ENCODE measurements at places on chromosomes 5 and 9.
A peak's percentile ranks its signal among the peaks of the same experiment; 100 is the strongest.

GRCh38 chr5:129459777-129460671, at the start of gene ADAMTS19:
Gene ADAMTS19, plus strand, starts transcription at chr5:129460298. Its CDS starts 94 bp downstream, at chr5:129460392.
- no peak for DNase-seq

- no peak for DNase-seq
These were observed 5.9 kb upstream of the ERAP2 start for GRCh38 chr5:96870094-96871026.

DNA sequence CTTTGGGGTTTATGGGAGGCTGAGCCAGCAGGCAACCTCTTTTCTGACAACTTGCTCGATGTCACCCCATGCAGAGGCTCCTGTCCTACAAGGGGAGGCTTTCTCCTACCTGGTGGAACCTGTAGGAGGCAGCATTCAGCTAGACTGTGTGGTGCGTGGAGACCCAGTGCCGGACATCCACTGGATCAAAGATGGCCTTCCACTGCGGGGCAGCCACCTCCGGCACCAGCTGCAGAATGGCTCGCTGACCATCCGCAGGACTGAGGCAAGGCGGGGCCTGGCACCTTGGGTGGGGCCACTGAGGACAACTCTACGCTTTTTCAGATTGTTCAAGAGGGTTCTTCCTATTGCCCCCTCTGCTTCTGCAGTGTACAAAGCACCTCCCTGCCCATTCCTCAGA, 36.1 kb upstream of the ASS1 start:
- no peak for DNase-seq

DNA sequence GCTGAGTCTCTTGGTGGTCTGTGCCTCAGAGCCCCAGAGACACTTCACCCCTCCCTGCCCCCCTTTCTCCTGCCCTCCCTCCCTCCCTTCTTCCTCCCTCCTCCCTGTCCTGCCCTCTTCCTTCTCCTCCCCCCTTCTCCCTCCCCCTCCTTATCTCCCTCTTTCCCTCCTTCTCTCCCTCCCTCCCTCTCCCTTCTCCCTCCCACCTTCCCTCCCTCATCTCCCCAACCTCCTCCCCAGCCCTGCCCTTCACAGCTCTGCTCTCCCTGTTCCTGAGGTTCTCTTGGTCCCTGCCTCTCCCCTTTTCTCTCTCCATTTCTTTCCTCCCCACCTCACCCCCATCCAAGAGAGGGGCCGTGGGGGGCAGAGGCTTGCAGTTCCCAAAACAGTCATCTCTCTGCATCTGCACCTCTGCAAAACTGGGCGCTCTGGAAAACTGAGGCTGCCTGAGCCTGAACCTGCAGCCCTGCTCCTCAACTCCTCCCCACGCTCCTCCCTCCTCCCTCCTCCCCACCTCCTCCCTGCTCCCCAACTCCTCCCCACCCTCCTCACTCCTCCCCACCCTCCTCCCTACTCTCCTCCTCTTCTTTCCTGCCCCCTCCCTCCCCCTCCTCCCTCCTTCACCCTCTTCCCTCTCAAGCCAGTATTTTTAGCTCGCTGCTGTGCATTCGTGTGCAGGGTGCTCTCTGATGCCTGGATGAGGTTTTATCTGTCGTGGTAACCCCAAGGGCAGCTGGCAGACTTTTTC, 219.1 kb downstream of the C9orf50 start:
- no peak for DNase-seq

DNA sequence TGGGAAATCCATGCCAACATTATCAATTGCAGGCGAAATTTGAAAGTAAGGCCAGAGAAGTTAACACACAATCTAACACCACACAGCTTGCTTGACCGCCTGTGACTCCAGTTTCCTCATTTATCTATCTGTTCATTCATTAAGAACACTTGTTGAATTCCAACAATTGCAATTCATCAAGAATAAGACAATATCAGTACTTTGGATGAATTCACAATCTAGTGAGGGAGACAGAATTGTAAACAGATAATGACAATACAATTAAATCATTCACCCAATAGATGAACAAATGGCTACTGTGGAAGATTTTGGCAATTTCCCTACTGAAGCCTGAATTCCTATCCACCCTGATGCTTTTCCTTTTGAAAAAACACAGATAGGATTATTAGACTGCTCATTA, 181.6 kb downstream of the TRIM36 start:
- DNase-seq, result no peak

- peak; percentile 94 for DNase-seq
These were observed 218.6 kb downstream of the PIK3R1 start for GRCh38 chr5:68433923-68434879.

- DNase-seq, result no peak
These were observed 28.1 kb downstream of the IL7R start for GRCh38 chr5:35884773-35885172.

- DNase-seq, result no peak
These were observed 334.5 kb upstream of the ITGA1 start for GRCh38 chr5:52453176-52453575.

- DNase-seq, result no peak
These were observed 8.3 kb upstream of the ZBTB34 start for GRCh38 chr9:126852086-126852688.

DNA sequence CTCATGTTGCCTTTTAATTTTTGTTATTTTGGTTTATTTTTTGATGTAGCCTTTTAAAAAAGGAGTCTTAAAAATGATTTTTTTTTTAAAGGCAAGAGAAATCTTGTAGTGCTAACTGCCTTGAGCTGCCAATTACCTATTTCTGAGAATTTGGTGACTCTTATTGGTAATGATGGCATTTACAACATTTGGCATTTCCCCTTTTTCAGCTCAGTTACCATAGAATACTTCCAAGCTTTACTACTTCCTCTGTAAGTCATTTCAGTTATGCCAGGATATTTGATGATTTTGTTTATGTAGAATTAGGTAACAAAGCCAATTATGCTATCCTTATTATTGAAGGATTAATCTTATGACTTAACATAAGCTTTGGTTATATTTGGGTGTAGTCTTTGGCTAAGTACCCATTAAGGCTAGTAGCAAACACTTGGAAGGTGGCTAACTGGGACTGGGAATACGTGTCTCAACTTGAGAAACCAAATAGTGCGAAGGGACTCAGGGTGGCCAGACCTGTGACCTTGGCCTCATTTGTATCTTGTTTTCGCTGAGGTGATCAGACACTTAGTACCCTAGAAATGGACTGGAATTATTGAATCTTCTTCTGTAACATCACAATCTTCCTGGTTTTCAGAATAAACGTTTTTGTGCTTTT, 27.7 kb downstream of the CDC37L1 start:
- peak; percentile 62 for DNase-seq

- no peak for DNase-seq
These were observed 116.0 kb downstream of the PSD2 start for GRCh38 chr5:139911425-139912120.

DNA sequence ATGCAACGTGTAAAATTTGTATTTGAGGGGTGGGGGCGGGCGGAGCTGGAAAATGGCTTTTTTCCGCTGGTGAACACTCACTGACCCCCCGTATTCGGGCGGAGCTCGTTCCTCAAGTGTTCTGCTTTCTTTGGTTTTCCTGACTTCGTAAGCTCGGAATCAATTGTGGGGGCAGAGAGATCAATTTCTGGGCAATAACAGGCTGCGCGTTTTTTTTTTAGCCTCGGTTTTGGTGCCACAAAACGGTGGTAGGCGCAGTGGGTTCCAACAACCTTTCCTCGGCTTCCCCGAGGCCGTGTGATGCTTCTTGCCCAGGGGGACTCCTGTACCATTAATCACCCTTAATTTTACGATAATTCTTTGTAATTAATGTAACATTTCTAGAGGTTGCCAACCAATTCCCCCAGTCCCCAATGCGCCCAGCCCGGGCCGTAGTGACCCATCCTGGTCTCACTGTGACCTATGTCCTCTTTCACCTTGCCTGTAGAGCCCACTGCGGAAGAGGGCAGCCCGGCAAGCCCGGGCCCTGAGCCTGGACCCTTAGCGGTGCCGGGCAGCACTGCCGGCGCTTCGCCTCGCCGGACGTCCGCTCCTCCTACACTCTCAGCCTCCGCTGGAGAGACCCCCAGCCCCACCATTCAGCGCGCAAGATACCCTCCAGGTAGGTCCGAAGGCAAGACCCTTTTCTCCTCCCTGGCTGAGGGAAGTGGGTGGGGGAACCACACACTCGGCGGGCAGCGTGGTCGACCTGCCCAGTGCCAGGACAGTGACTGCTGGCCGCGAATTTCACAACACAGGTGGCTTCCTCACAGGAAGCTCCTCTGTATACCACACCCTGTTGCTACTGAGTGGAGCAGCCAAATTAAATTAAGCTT, 3.7 kb downstream of the NR4A3 start:
- DNase-seq, result no peak

DNA sequence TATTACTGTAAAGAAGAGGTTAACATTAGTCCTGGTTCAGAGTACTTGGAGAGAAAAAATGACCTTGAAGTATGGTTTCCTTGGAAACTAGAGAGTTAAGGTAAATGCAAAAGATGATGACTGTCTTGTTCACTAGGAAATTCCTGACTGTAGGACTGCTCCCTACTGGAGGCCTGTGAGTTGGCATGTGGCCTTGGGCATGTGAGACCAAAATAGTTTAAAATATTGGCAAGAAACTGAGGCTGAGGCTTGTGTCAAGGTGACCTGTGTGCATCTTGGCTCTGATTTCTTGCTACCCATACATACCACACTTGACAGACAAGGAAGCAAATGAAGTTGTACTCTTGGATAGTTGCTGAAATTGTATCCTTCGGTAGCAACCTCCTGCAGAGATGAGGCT, 96.5 kb downstream of the TARS1 start:
- no peak for DNase-seq

DNA sequence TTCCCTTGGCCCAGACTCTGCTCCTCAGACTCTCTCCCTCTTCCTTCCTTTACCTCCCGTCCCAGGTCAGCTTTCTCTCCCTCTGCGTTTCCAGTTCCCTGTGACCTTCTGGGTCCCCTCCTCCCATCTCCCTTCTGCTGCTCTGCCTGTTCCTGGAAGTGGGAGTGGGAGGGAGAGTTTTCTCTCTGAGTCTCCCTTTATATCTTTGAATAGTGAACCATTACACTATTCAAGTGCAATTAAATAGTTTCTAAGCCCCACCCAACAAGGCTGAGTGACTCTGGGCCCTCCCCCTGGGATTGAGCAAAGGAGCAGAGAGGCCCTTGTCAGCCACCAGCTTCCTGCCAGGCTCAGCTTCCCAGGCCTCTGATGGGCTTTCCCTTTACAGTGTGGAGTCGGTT, 34.8 kb downstream of the THBS4 start:
- DNase-seq, result no peak

- no peak for DNase-seq
These were observed 8.1 kb upstream of the PRR7 start for GRCh38 chr5:177438468-177438867.

GRCh38 chr5:9545136-9545991, 511 bp downstream of the SEMA5A start:
- DNase-seq, result no peak

DNA sequence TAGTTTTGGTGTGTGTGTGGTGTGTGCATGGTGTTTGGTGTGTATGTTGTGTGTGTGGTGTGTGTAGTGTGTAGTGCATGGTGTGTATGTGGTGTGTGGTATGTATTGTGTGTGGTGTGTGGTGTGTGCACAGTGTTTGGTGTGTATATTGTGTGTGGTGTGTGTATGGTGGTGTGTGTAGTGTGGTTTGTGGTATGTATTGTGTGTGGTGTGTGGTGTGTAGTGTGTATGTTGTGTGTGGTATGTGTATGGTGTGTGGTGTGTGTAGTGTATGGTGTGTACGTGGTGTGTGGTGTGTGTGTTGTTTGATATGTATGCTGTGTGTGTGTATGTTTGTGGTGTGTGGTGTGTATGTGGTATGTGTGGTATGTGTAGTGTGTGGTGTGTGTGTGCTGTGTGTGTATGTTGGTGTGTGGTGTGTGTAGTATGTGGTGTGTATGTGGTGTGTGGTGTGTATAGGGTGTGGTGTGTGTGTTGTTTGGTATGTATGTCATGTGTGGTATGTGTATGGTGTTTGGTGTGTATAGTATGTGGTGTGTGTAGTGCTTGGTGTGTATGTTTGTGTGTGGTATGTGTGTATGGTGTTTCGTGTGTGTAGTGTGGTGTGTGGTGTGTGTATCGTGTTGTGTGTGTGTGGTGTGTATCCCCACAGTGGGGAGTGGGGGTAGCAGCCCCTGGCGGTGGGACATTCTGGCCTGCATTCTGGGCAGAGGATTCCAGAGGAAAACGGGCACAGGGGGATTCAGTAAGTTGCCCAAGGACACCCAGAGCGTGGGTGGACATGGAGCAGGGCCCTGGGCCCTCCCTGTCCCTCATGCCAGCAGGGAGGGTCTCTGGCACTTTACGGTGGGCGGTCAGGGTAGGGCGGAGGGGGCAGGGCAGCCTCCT, 79.7 kb downstream of the HMCN2 start:
- DNase-seq, result no peak

GRCh38 chr9:7756088-7756487, 43.5 kb downstream of the DMAC1 start:
- DNase-seq, result no peak

DNA sequence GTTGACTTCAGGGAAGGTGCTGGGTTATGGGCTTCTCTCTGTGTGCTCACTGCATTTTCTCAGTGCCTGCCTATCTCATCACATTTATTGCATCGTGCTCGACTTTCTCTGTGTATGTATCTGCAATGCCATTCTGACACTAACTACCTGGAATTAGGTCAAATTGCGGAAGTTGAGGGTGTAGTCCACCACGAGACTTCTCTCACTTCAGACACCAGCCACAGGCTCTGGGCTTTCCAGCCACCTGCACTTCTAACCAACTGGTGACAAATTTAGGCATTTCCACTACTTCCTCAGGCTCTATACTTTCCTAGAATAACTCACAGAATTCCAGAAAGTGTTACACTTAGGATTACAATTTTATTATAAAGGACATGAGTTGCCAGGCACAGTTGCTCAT, 188.6 kb upstream of the ZNF608 start:
- DNase-seq, result no peak

GRCh38 chr9:100555471-100555870, 22.4 kb upstream of the CAVIN4 start:
- no peak for DNase-seq

GRCh38 chr5:172110921-172111851, 76.8 kb downstream of the STK10 start:
- DNase-seq, result peak; percentile 79

DNA sequence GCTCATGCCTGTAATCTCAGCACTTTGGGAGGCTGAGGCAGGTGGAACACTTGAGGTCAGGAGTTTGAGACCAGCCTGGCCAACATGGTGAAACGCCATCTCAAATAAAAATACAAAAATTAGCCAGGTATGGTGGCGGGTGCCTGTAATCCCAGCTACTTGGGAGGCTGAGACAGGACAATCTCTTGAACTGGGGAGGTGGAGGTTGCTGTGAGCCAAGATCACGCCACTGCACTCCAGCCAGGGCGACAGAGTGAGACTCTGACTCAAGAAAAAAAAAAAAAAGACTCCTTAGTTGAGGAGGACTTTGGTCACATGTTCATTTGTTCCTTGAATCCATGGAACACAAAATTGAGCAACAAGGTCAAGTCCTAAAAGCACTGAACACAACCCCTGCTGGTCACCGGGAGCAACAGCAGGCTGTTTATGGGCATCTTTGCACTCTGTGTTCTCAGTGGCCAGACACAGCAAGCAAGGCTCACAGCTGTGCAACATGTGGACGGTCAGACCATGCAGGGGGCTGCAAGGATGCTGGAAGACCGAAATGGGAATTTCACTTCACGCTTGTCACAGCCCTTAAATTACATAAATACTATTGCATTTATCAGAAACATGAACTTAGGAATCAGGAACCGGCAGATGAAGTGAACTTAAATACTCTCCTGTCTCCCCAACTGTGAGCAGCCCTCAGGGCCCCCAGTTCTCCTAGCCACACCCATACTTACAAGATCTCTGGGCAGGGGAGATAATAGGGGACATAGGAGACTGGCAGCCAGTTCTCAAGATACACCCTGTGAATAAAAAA, 2.8 kb downstream of the GBGT1 start:
- peak; percentile 90 for DNase-seq

Data from inflammatory macrophage (primary cell).